Activated CD8-positive, alpha-beta memory T cell treated with anti-CD3 and anti-CD28 coated beads for 1 hour (primary cell): ENCODE measurements at places on chromosomes 2 and 18.

DNA sequence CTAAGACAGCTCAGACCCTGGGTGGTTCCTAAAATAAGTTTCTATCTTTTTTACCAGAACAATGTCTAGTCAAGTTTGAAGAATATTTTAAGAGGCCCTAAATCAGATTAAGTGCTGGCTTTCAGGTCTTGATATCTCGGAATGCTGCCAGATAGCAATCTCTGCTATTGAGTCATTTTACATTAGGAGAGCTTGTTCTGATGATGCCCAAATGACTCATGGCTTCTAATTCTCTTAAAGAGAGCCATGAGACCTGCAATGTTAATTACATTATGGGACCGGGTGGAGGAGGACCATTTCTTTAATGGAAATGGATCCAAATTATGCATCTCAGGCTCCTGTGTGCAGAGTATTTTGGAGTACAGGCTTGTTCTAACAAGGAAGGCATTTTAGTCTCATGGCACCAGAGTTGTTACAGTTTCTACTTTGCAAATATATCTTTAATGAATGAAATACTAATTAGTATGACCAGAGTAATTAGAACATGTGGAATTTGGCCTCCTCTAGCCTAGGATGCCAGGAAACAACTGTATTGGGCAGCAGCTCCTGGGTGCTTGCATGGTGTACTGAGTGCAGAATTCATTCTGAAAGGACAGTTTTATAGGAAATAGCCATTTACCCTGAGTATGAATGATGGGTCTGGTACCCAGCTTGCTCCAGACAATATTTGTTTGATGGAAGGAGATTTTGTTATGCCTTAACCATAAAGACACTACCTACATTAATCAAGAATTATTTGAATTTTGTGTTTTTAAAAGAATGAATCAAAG, 94.0 kb upstream of the SULT1C3 start:
- no peak for DNase-seq

GRCh38 chr18:32301976-32302743, 112.3 kb downstream of the MEP1B start:
- DNase-seq: no peak

- DNase-seq: no peak
These were observed 18.4 kb downstream of the CTDP1 start for GRCh38 chr18:79697976-79698375.

GRCh38 chr2:64876137-64876647, 113.0 kb upstream of the SLC1A4 start:
- DNase-seq: no peak

- no peak for DNase-seq
These were observed 4.7 kb upstream of the STAMBP start for GRCh38 chr2:73823916-73824523.

GRCh38 chr2:225998653-225999052, 599.1 kb downstream of the NYAP2 start:
- DNase-seq: no peak

- no peak for DNase-seq
These were observed 82.4 kb downstream of the RTN4 start for GRCh38 chr2:54967759-54968365.

GRCh38 chr2:144215701-144216675, 303.9 kb downstream of the ZEB2 start:
- no peak for DNase-seq

DNA sequence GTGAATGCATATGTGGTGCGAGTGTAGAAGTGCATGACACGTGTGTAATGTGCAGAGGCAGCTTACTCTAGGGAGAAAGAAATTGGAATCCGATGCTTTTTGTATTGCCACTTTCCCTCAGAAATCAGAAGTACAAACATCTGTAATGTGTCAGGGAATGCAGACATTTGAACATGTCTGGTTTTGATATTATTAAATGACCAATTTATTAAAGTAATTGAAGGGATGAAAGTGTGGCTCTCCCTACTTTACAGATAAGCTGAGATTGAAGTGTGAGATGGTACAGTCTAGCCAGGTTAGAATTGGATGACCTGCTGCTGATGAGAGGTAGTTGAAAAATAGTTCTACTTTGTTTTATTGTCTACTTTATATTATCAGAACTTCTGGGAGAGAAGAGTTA, 74.5 kb upstream of the NT5C1B start:
- no peak for DNase-seq

DNA sequence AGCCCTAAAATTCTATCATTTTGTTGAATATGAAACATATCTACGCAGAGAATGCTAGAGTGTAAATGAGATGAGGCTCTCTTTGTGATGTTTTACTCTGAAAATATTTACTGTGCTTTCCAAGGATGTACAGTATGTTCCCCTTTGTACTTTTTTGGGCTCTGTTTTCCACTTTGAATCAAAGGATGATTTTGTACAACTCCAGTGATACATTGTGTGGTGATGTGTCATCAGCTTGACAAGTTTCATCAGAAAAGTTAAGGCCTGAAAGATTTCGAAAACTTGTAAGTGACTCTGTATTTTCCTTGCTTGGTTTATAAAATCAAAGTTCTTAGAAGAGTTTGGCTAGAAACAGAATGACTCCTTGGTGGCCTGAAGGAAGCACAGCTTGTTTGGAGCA, 206.3 kb downstream of the LTBP1 start:
- no peak for DNase-seq

- DNase-seq: peak; percentile 48
These were observed at the start of gene ASB1 for GRCh38 chr2:238426568-238427434. Gene ASB1, plus strand, starts transcription at chr2:238426927. Its CDS starts 144 bp downstream, at chr2:238427071.

- no peak for DNase-seq
These were observed 177.9 kb upstream of the ARL4C start for GRCh38 chr2:234674781-234675201.

DNA sequence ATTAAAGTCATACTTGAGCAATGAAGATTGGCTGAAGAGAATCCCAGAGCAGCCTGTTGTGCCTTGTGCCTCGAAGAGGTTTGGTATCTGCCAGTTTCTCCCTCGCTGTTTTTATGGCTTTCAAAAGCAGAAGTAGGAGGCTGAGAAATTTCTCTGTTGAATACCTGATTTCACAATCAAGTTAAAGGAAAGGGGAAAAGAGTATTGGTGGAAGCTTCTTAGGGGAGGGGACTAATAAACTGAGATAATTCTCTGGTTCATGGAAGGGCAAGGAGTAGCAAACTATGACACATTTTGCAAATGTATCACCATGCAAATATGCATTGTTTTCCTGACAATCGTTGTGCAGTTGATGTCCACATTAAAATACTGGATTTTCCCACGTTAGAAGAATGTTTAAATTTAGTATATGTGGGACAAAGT, at the start of gene IL1B:
IL1B (minus strand) TSS at position 85 of the 423 bp plus-strand sequence. CDS start 550 bp downstream, outside the sequence.
- no peak for DNase-seq

GRCh38 chr2:133753665-133754064, 185.4 kb upstream of the NCKAP5 start:
- no peak for DNase-seq

DNA sequence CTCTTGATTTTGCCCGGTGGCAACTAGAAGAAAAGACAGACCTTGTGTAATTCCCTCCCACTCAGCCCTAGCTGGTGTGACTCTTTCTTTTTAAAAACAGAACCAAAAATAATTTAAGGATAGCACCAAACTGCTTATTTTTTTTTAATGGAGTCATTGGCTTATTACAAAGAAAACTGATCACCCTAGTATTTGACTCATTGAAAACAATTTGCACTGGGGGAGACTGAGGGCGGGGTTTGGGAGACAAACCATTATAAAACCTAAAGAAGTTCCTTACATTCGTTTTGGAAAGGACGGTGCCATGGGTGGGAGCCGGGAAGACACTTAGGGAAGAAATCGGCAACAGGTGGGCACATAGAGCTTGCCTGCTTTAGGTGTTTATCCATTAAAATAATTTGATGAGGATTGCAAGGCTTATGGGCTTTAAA, 2.5 kb downstream of the PAX3 start:
- no peak for DNase-seq

DNA sequence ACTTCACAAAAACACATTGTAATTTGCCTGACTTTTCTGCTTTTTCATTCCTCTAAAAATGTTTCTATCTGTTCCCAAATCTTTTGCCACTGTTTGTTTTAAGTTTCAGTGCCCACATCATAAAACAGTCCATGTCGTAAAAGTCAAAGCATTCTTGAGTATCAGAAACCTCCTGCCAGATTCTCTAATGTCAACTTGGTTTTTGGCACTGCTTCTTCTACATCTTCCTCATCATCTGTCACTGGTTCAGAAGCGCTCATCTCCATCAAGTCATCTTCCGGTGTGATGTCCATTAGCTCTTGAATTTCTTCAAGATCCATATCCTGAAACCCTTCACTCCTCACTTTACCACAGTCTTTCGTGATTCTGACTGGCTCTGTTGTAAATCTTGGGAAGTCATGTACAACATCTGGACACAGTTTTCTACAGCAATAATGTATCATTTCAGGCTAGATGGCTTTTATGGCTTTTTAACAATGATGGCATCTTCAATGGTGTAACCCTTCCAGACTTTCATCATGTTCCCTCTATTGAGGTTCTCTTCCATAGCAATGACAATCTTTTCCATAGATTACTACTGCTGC, 19.6 kb downstream of the CUL3 start:
- no peak for DNase-seq

- DNase-seq: no peak
These were observed 37.5 kb downstream of the EIF4E2 start for GRCh38 chr2:232588031-232588430.

DNA sequence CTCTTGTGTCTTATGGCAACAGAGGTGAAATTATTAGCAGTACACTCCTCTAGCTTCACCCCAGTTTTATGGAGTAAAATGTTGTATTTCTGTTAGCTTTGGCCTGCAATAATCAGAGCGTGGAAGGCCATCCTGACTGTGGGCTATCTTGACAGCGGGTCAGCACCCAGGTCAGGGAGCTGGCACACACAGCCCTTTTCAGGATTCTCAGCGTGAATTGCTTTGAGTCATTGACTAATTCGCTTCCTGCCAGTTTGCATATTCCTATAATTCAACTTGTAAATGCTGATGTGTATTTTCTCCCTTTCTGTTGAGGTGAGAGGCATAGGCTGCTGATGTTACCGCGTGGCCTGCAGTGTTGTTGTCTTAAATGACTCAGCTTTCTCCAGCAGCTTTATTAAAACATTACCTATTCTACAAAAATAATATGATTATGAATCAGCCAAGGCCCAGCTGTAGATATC, 109.6 kb upstream of the EML6 start:
- DNase-seq: no peak

- DNase-seq: no peak
These were observed 582 bp upstream of the RAB31 start for GRCh38 chr18:9707381-9708056.

GRCh38 chr2:234795272-234795920, 156.4 kb upstream of the SH3BP4 start:
- no peak for DNase-seq

DNA sequence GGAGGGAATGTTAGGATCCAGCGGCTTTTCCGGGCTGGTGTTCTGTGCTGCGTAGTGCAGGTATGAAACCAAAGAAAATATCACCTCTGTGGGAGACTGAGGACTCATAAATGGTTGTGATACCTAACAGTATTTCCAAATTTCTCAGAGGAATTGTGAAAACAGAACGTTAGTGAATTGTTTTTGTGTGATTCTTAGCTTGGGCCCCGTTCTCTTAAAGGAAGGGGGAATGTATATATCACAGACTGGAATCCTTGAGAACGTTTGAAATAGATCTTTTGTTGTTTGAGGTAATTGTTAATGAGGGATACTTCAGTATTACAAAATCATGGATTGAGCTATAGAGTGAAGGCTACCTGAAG, 834 bp downstream of the ZNF638 start:
- DNase-seq: no peak

- no peak for DNase-seq
These were observed 15.5 kb downstream of the ADRA2B start for GRCh38 chr2:96100893-96101304.

DNA sequence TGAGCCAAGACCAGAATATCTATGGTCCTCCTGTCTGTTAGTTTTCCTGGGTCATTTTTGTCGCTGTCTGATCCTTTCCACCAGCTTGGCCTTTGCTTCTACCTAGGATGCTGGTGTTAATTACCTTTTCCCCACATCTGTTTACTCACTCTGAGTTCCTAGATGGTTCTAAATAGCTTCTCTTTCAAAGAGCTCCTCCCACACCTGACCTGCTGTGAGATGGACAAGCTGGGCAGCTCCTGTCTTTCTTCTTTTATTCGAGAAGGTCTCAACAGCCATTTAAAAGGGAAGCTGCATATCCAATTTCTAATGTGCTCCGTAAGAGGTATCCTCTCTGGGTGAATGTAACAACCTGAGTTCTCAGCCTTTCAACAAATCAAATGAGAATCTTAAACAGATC, 156.2 kb downstream of the HRH4 start:
- DNase-seq: no peak

DNA sequence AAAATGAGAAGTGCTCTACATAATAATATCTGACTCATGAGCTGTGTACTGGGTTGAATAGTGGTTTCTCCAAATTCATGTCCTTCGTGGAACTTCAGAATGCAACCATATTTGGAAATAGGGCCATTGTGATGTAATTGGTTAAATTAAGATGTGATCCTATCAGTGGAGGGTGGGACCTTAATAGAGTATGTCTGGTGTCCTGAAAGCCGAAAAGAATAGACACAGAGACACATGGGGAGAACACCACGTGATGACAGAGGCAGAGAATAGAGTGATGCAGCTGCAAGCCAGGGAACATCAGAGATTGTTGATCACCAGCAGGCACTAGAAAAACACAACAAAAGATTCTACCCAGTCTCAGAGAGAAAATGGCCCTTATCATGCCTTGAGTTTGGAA, 310.1 kb downstream of the EXOC6B start:
- no peak for DNase-seq

DNA sequence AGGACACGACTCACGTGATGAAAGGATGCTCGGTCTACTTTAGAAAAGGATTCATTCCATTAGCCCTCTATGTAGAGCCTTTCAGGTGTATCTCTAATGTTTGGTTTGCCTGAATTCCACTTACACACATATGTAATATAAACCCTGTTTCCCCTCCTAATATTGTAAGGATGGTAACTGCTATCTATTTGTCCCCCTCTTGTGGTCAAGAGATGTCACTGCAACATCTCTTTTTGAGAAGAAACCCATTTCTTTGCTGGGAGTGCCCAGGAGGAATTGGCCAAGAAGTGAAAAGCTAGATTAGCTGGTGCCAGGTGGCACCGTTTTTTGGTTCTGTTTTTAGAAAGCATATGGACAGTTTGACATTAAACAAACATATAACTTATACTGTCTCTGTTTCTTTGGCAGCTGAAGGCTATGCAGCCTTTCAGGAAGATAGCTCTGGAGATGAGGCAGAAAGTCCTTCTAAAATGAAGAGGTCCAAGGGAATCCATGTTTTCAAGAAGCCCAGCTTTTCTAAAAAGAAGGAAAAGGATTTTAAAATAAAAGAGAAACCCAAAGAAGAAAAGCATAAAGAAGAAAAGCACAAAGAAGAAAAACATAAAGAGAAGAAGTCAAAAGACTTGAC, 41.2 kb downstream of the RALBP1 start:
- no peak for DNase-seq

DNA sequence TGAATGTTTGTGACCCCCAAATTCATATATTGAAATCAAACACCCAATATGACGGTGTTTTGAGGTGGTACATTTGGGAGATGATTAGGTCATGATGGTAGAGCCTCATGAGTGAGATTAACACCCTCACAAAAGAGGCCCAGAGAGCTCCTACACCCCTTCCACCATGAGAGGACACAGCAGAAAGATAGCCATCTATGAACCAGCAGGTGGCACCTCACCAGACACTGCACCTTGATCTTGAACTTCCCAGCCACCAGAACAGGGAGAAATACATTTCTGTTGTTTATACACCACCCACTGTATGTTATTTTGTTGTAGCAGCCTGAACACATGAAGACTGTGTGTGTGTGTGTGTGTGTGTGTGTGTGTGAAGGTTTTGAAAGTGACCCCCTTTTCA, 58.1 kb downstream of the ST3GAL5 start:
- no peak for DNase-seq
